ENCODE measurements at places on chromosomes 5 and 9.
A peak's percentile ranks its signal among the peaks of the same experiment; 100 is the strongest.

- DNase-seq, result peak; percentile 39
Observed at GRCh38 chr5:155726267-155726666, 600.7 kb upstream of the SGCD start.

- DNase-seq, result no peak
Observed at GRCh38 chr5:38755181-38755580, 90.6 kb upstream of the OSMR start.

GRCh38 chr5:6655432-6655831 lies 22.2 kb downstream of the SRD5A1 start:
- DNase-seq, result no peak

GRCh38 chr5:74945561-74946165 lies 79.5 kb upstream of the FAM169A start:
- DNase-seq, result no peak

DNA sequence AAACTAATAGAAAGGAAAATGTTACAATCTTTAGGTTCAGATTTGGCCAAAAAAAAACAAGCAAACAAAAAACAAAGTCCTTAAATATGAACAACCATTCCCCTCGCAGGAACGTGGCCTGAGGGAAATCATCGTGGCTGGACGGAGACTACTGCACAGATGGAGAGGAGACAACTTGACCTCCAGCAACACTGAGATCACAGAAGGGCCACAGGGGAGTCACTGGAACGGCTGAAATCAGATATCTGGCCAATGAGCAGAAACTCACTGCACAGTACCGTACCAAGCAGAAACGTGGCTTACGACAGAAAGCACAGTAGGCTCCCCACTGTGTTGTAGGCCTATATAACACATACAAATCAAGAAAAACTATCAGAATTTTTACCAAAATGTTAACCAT lies 27.7 kb downstream of the CAMSAP1 start:
- no peak for DNase-seq

DNA sequence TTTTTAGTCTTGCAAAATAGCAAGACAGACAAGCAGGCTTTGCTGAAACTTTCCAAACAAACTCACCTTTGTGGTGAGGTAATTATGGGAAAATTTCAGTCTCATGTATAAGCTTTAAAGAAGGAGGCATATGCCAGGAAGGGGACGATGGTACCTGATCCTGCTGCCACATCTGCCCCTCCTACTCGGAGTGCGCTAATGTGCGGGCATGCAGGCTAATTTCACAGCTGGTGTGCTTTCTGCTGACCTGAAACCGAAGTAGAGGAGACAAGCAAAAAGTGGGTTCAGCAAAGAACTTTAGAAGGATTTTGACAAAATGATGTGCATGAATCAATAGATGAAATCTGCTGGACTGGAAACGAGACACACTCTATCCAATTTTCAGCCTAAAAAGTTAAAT lies 117.1 kb upstream of the IRX4 start:
- no peak for DNase-seq

GRCh38 chr5:136466041-136466415 lies 100.7 kb upstream of the TRPC7 start:
- no peak for DNase-seq

DNA sequence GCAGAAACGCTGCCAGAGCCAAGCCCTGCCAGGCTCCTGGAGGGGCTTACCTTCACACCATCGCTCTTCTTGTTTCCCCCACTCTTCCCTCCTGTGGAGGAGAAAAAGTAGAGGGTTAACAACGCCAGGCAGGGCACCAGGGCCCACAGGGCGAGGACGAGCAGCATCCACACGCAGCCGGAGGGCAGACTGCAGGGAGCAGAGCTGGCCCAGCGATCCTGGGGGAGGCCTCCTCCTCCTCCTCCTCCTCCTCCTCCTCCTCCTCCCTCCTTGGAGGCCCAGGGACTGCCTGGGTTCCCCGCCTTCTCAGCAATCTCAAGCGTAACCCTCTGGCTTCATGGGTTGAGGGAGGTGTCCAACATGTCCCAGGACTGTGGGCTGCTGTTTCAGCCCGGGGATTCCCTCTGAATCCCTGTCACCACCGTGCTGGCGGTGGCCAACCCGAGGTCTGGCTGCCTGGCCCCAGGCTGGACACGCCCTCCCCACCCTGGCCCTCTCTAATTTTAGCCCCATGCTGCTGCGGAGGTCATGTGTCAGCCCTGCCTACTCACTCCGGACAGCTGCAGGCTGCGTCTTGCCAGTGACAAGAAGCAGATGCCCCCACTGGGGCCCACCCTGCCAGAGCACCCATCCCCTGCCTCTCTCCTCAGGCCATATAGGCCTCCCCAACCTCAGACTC lies 44.3 kb downstream of the CAMK2A start:
- no peak for DNase-seq

DNA sequence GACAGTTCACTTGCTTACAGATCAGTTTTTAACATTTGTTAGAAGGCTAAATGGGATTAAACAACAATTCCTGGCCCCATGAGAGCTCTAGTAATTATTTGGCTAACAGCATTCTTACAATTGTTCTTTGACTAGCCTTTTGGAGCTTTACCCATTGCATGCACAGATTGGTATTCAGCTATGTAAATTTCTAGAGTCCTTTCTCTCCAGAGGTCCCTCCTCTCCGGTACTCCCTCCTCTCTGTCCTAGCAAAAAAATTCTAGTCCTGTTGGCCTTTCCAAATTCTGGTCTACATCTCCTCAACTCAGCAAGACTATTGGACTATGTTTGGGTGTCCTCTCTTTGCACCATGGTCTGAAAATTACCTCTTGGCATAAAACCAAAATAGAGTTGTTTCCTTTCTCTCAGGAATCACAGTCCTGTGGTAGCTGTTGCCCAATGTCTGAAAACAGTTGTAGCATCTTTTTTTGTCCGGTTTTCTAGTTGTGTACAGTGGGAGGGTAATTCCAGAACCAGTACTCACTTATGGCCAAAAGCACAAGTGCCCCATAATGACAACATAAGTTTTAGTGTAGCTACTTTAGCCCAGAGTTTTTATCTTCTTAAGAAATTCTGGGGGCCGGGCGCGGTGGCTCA lies 18.1 kb downstream of the SAR1B start:
- no peak for DNase-seq

DNA sequence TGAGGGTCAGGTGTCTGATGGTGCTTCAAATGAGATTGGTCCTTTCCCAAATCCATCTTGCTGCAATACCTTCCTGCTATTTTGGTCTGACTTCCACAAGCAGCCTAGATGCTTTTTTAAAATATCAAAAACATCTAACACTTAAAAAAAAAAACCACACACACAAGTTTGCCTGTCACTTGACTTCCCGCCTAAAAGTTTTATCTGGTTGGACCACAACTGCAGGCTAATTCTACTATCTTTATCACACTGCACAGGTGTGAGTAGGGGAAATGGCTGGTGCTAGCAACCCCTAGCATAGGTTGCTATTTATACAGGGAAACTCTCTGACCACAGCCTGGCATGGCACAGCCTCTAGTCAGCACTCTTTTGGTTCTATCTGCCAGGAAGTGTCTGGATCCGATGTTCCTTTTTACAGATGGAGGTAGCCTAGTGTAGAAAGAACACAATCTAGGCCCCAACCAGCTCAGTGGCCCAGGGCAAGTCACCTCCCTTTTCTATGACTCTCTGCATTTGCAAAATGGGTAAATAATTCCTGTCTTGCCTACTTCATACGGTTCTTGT lies at the start of gene HEMGN:
Gene HEMGN (minus strand): TSS at position 92 of the 564 bp plus-strand sequence. CDS start 36 bp downstream, at position 56.
- DNase-seq, result no peak

DNA sequence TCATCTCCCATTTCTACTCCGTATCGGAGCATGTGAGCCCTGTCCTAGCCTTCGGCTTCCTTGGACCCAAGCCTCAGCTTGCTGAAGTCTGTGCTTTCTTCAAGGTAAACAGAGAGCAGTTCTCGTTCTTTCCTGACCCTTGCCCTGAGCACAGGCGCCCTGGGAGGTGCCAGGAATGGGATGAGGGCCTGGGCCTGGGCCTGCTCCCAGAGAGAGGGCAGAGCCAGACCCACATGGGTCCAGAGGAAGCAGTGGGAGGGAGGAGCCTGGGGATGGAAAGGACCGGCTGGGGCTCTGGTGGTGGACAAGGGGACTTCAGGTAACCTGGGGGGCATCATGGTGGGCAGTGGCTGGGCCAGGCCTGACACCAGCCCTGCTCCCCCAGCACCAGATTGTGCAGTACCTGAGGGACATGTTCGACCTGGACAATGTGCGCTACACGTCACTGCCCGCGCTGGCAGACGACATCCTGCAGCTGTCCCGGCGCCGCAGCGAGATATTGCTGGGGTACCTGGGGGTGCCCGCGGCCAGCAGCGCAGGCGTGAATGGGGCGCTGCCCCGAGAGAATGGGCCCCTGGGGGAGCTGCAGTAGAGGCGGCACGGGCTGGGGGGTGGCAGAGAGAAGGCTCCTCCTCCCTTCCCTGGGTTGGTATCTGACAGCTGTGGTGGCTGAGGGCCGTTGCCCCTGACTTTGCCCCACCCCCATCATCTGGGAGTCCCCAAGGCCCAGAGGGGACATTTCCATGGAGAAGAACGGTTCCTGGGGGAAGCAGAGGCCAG lies 10.9 kb upstream of the DOLPP1 start:
- no peak for DNase-seq

DNA sequence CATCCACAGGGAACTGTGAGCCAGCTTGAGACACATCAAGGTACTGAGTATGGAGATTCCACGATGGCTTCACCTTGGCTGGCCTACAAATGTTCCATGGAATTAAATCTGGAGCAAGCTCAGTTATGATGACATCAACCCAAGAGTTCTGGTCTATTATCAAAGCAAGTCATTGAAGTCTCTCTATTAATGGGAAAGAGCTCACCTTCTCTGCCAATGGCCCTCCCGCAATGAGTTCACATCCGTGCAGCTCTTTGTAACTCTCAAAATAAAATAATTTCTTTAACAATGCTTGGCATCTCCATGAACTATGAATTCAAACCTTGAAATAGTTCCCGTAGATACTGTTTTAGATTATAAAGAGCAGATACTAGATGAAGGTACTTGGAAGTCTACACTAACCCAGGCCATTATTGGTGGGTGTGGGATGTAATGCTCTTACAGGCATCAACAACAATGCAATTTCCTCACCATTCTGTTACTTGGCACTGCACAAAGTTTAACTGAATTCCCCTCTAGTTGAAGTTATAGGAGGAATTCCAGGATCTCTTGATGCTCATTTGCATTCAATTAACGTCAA lies 55.4 kb downstream of the ZNF474 start:
- DNase-seq, result no peak
